ENCODE measurements at places on chromosomes 4 and X.
A peak's percentile ranks its signal among the peaks of the same experiment; 100 is the strongest.

- peak; percentile 5 for DNase-seq
Observed at GRCh38 chr4:98659741-98660462, 1.5 kb upstream of the TSPAN5 start.

GRCh38 chrX:129781134-129781672, 1.5 kb downstream of the SASH3 start:
- DNase-seq = peak; percentile 82

DNA sequence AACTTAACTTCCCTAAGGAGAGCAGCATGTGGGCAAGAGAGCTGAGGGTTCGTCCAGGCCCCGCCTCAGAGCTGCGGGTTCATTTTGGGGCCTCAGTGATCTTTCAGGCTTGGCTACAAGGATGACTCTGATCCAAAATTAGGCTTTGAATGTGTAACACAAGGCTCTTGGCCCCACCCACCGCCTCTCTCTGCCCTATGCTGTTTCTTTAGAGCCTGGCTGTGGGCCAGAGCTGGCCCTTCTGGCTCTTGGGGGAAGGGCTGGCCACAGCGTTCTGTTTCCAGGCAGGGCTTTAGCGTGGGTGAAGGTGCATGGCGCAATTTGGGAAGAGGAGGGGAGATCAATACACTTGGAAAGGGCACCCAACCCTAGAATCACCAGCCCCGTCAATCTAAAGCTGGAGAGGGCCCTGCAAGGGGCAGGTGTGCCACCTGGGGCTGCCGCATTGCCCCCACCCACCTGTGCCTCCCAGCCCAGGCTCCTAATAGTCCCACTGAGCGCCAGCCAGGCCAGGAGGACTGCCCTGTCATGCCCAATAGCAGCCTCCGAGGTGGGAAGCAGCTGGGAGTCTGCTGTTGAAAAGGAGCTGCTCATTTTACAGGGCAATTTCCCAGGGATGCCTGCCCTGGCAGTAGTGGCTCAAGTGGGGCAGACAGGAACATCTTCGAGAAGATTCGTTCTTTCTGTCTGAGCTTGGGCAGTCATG, 84.5 kb upstream of the MAML3 start:
- no peak for DNase-seq

DNA sequence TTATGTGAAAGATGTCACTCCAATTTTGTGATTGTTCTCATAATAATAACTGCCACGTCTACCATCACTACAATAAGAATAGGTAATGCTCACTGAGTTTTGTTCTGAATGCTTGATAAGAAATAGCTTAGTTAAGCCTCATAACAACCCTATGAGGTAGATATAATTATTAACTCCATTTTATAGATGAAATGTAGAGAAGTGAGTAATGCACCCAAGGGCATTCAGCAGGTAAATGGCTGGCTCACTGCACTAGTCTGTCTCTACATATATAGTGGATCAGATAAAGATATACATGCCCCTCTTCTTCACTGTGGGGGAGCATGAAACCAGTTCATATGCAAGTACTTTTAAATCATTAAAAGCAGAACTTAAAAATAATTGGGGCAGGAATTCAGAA, 65.8 kb upstream of the SLC4A4 start:
- DNase-seq = no peak

- DNase-seq = no peak
Observed at GRCh38 chrX:47648376-47648775, 2.0 kb downstream of the ELK1 start.

GRCh38 chr4:10197952-10198351, 81.4 kb upstream of the WDR1 start:
- DNase-seq = no peak

- no peak for DNase-seq
Observed at GRCh38 chrX:140815868-140816267, 106.3 kb downstream of the LINC00632 start.

All from stimulated activated CD4-positive, alpha-beta T cell treated with anti-CD3 and anti-CD28 coated beads, Interleukin-12 subunit alpha, Interleukin-12 subunit beta, amount 100 ng/mL, for 48 hours (primary cell).